ENCODE measurements at places on chromosomes 4 and X.

DNA sequence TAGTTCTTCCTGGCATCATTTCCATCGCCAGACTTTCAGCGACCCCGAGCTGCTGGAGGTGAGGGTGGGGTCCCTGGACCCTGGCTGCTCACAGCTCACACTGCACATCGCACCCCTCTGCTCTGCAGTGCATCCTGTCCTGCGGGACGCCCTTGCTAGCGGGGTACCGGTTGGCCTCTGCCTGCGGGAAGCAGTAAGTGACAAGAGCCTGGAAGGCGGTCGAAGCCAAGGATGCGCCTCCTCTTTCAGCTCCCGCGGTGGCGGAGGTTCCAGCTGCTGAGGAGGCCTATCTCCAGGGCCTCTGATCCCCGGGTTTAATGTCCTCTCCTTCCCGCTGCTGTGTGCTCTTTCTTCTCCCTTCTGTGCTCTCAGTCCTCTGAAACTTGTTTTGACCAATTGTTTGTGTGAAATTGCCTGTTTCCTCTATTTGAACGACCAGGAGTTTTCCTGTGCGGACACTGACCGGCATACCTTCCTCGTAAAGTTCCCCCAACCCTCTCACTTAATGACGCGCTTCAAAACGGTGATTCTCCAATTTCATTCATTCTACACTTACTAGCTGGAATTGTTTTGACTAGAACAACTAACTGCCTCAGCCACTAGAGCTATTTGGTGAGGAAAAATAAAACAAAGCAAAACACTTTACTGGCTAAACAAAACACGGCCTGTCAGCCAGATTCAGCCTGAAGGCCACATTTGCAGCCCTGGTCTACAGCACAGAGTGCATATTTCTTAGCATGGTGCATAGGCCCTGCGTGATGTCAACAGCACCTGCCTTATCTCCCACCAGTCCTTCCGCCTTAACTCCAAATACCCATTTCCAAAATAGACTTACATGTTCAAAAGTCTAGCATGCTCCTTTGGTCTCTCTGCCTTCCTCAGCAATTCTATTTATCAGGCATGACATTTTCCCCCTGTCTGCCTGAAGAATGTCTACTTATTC is 28.0 kb downstream of the MGAT4D start:
- no peak for DNase-seq

GRCh38 chr4:15753786-15754185 is 24.3 kb upstream of the CD38 start:
- DNase-seq = no peak

GRCh38 chrX:123869488-123869887 is 9.6 kb downstream of the XIAP start:
- DNase-seq = no peak

- no peak for DNase-seq
These were observed 36.3 kb downstream of the PIGG start for GRCh38 chr4:535181-535923.

DNA sequence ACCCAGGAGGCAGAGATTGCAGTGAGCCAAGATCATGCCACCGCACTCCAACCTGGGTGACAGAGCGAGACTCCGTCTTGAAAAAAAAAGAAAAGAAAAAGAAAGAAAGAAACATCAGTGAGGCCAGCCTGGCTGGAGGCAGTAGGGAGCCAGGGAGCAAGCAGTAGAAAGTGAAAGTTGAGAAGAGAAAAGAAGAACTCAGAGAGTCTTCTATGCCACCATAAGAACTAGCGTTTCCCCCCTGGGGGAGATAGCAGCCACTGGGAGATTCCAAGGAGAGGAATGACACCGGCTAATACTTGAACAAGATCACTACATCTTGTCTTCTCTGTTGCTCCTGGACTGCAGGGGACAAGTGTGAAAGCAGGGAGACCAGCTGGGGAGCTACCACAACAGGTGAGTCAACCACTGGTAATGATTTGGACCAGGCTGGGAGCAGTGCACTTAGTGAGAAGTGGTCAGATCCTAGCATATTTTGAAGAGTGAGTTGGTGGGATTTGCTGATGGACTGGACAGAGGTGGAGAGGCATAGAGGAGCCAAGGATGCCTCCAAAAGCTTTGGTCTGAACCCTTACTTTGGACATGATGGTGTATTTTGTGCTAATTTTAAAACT is 33.4 kb downstream of the SLC2A9 start:
- no peak for DNase-seq

- DNase-seq = no peak
These were observed 67.2 kb downstream of the TMEM131L start for GRCh38 chr4:153533387-153533786.

DNA sequence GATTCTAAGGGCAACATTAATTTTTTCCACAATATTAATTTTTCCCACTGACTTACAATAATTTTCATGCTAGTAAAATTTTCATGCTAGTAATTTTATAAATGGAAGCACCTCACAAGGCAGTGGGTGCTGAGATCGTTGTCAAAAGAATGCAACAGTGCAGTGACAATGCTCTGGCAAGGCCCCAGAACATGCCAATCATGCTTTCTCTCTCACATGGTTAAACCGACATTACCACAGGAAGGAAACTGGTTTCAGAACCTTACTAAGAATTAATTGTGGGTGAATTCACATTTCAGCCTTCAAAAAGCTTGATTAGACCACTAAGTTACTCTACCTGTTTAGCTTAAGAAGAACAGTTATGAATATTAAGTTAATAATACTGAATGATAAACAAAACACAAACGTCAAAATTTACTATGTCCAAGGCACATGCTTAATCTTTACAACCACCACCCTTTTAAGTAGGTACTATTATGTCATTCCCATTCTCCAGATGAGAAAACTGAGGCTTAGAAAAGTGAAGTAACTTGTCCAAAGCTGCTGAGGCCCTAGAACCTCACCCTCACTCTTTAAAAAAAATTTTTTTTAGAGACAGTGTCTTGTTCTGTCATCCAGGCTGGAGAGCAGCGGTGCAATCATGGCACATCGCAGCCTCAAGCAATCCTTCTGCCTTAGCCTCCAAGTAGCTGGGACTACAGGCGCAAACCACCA is 10.0 kb upstream of the OPHN1 start:
- DNase-seq = no peak

- no peak for DNase-seq
These were observed 76.7 kb upstream of the TMEM150C start for GRCh38 chr4:82638479-82638878.

DNA sequence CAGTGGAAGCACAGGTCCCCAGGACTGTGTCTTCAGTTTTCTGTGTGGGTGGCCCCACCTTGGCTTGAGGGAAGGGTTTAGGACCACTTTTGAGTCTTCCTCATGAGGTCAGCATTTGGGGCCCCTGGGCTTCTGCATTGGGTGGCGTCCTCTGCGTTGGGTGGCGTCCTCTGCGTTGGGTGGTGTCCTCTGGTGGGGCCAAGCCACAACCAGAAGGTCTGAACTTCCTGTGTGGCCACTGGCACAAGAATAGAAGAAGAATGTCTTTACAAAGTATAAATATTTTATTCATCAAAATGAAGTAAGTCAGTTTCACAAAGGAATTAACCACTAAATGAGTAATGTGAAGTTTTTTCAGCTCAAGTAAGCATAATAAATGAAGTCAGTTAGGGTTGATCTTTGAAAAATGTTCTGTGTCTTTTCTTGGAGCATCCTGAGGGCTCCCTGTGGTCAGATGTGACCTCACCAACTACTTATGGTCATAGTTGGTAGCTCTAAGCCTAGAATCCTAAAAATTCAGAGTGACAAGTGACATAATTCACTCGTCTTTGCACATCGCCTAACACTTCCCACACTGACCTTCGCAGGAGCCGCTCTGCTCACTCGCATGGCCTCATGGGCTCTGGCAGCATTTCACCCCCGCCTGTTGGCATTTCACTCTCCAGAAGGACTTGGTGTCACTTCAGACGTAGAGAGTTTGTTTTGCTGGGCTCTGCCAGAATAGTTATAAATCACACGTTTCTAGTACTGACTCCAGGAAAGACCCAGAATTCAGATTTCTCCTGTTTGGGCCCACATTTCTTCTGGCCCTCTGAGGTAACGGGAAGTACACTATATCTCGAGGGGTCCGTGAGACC is 39.0 kb upstream of the HGFAC start:
- no peak for DNase-seq

GRCh38 chr4:3871881-3872833 is 106.0 kb downstream of the ADRA2C start:
- no peak for DNase-seq

- no peak for DNase-seq
These were observed 8.2 kb upstream of the CNOT6L start for GRCh38 chr4:77827343-77827742.

GRCh38 chr4:42633605-42634388 is 23.1 kb downstream of the ATP8A1 start:
- no peak for DNase-seq

- no peak for DNase-seq
These were observed 1.6 kb downstream of the GRIA3 start for GRCh38 chrX:123185721-123186120.

GRCh38 chr4:40227284-40227683 is 30.5 kb downstream of the RHOH start:
- DNase-seq = no peak

- no peak for DNase-seq
These were observed 6.4 kb downstream of the TRIML1 start for GRCh38 chr4:188145601-188146000.

GRCh38 chrX:27186671-27187070 is 276.5 kb downstream of the PPP4R3C start:
- no peak for DNase-seq

- DNase-seq = no peak
These were observed 8.0 kb downstream of the HERC3 start for GRCh38 chr4:88600176-88600838.

GRCh38 chrX:25383196-25383595 is 367.4 kb upstream of the ARX start:
- DNase-seq = no peak

DNA sequence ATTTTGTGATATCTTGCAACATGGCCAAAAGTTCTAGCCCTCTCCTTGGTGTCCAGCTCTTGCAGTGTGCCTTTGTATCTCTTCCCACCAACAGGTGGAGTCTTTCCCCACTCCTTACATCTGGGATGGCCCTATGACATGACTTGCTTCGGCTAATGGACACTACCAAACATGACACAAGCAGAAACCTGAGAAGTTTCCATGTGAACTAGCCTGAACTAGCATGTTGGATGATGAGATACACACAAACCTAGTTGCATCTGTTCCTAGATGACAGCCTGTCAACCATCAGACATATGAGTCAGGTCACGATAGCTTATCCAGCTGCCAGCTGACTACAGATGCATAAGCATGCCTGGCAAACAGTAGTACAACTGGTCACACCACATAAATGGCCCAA is 207.5 kb upstream of the FTHL17 start:
- DNase-seq = no peak

DNA sequence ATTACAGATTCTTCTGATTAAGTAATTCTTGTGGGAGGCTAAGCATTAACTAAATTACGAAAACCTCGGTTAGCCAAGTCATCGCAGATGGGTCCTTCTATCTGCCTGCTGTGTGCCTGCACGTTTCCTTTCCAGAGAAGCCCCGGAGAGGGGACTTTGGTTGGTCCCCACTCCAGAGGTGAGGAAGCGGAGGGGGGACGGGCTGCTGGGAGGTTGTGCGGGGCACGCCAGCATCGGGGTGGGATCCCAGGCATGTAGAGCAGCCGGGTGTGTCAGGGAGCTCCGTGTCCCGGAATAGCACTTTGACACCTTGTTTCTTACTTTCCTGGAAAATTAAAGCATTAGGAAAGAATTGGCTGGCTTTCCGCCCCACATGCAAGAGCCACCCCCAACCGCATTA is 26.6 kb downstream of the PIGG start:
- DNase-seq = no peak

DNA sequence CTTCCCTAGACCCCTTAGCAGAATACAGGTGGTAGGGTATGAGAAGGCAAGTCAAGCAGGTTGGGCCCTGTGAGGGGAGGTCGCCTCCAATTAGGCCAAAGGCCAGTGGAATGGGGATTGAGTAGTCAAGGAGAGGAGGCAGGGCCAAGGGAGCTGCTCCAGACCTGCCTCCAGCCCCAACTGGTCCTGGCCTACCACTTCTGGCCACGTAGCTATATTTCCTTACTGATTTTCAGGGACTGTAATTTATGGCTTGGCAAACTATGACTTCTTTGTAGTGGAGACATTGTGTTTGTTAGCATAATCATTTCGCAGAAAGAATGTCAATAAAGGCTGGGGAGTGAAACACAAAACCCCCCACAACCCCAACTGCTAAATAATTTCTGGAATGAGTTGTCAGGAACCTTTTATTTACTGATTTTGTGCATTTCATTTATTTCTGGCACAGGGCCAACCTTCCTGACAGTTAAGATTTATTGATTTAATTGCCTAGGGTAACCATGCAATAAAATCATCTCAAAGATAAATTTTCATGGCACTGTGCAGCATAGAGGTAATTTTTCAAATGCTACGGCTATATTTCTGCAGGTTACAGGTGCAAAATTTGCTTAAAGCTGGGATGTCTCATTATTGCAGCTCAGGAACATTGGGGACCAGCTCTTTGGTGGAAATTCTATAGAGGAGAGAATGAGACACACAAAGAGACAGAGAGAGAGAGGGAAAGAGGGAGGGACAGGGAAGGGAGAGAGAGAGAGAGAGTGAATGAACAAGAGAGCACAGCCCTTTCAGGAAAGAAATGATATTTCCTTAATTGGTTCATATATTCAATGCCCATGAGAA is 494.9 kb downstream of the IDS start:
- no peak for DNase-seq

- DNase-seq = no peak
These were observed 758.1 kb downstream of the GRID2 start for GRCh38 chr4:93061826-93062225.

DNA sequence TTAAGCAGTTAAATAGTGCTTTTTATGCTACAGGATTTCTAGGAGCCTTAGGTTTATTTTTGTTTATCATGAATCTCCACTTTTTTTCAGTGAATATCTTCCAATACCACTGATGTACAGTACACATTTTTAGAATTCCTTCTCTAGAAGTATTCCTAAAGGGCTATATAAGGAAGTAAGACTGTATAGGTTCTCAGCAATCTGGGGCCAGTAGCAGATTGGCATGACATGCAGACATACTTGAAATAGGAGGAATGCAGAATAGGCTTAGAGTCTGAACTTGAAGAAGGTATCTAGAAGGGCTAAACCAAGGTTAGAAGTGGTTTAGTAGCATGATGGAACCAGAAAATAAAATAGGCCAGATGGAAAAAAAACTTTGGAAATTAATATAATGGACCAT is 29.8 kb downstream of the HEPH start:
- no peak for DNase-seq

- DNase-seq = no peak
These were observed 275.1 kb downstream of the C4orf33 start for GRCh38 chr4:129371065-129371464.

- no peak for DNase-seq
These were observed 37.7 kb downstream of the NSG1 start for GRCh38 chr4:4424499-4425115.

- no peak for DNase-seq
These were observed 161.6 kb downstream of the SPATA18 start for GRCh38 chr4:52212702-52213101.

GRCh38 chr4:127548990-127549925 is 83.5 kb upstream of the INTU start:
- DNase-seq = no peak

DNA sequence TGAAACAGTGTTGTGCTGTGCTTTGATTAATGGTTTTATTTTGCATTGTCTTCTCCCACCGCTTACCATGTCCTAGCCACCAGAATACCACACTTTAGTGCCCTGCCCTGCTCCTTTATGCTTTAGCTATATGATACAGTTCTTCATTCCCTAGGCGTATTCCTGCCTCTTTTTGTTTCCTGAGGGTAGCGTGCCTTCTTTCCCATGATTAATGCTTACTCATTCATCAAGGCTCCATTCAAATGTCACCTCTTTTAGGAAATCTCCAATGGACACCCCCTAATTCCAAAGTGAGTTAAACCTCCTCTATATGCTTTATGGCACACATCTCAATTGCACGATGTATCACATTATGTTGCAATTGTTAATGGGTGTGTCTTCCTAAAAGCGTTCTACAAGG is 46.3 kb downstream of the SPANXD start:
- no peak for DNase-seq

Measured in D721Med (cell line).